CD4-positive, alpha-beta T cell treated with Interleukin-6 at 100 ng/mL for 8 hours (primary cell): ENCODE measurements at places on chromosomes 1 and 21.

- no peak for DNase-seq
These were observed 308.6 kb downstream of the KCTD3 start for GRCh38 chr1:215875712-215876111.

DNA sequence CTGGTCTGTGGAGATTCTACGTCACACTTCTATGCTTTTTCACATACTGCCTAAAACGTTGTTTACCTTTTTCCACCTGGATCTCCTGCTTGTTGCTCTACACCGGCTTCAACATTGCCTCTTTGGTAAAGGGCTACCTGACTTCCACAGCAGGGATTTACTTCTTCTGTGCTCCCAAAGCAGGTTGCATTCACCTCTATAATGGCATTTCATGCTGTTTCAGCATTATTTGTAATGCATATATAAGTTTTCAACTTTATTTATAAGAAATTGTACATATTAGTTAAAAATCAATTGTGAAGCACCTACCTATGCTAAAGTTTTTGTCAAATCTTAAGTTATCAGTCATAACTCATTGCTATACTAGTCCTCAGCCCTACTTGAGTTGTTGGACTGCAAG, 55.4 kb downstream of the DDAH1 start:
- no peak for DNase-seq

GRCh38 chr1:92877792-92878191, 46.0 kb downstream of the RPL5 start:
- DNase-seq = no peak

GRCh38 chr21:42850866-42851391, 28.4 kb downstream of the WDR4 start:
- no peak for DNase-seq

- DNase-seq = no peak
These were observed 120.0 kb downstream of the PEX14 start for GRCh38 chr1:10594595-10595223.

GRCh38 chr1:4734219-4734618, 79.8 kb downstream of the AJAP1 start:
- no peak for DNase-seq

DNA sequence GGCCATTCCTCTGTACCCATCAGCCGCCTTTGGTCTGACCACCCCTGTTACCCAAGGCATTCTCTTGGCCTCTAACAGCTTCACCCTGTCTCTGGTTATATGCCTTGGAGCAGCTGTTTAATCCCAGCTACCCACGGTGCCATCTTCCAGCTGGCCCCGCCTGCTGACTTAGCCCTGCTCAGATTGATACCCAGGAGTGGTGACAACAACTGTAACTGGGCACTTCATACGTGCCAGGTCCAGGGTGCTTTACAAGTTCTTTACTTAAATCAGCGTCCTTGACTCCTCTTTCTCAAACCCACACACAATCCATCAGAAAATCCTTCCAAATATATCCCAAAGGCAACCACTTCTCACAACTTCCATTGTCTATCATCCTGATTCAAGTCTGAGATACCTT, 37.2 kb upstream of the HMGB4 start:
- no peak for DNase-seq

DNA sequence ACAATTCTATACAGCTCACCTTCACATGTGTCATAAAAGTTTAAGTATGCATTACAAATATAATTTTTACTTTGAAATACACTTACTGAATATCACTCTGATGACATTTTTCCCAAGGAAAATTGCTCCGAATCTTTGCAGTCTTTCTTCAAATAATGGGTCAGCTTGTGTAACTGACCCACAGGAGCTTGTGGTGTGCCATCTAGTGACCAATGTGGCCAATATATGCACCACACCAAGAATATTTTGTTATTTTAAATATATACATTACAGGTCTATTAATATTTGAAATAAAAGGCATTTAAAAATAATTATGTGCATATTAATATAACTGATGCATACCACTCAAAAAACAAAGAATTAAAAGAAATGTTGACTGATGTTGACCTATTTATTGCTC, 271.4 kb downstream of the TBX15 start:
- no peak for DNase-seq

DNA sequence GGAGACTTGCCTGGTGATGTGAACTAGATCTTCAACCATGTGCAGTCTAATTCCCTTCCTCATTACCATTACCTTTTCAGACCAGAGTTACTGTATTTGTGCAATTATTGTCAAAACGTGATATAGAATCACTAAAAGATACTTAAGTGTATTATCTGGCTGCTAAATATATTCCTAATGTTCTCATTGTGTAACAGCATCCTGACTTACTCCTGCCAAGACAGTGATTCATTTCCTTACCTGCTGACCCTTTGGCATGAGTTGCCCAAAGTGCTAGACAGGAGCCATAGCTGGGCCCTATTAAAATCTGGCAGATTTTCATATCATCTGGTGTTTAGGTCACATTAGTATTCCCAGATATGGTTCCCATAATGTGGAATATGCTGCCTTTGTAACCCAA, 598.3 kb upstream of the CAMK1G start:
- no peak for DNase-seq

DNA sequence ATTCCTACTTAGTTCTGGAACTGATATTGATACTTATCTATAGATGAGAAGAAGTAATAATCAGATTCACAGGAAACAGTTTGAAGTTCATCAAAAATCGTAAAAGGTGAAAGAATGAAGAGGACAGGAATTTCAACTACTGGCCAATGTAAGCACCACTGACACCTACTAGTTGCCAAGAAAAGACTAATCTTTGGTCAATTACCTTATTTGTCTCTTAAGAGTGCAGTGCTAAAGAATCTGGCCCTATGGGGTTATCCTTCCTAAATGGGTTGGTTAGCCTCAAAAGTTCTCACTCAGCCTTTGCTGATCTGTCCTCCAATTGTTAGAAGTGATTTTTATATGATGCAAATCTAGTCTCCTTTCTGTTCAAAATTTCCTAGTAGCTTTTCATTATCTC, 29.5 kb downstream of the ADSS2 start:
- no peak for DNase-seq

DNA sequence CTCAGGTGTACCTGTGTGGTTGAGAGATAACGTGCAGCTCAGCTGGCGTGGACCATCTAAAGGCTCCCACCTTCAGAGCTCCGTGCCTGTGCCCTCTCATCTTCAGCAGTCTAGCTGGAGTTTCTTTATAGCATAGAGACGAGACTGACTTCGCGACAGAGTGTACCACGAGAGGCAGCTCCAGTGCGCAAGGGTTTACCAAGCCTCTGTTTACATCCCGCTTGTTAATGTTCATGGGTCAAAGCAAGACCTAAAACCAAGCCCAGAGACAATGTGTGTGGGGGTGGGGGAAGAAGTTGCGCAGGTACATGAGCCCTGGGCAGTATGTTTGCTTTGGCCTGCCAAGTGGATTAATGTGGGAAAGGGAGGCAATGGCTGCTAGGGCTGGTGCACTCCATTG, 15.6 kb downstream of the RHOU start:
- no peak for DNase-seq

GRCh38 chr1:201614262-201615015, 75.5 kb downstream of the NAV1 start:
- no peak for DNase-seq

- peak; percentile 82 for DNase-seq
These were observed at the start of gene UBE2G2 for GRCh38 chr21:44801468-44802395. Gene UBE2G2, minus strand, starts transcription at chr21:44801820. Its CDS starts 72 bp downstream, at chr21:44801748.

- peak; percentile 67 for DNase-seq
These were observed at the start of the genes FBXO2 and FBXO44 for GRCh38 chr1:11654137-11654938. Gene FBXO2, minus strand, starts transcription at chr1:11654429. Its CDS starts 89 bp downstream, at chr1:11654340. Gene FBXO44, plus strand, starts transcription at chr1:11654877. Its CDS starts 959 bp downstream, at chr1:11655836.

GRCh38 chr1:172779491-172779890, 120.6 kb downstream of the FASLG start:
- DNase-seq = no peak

DNA sequence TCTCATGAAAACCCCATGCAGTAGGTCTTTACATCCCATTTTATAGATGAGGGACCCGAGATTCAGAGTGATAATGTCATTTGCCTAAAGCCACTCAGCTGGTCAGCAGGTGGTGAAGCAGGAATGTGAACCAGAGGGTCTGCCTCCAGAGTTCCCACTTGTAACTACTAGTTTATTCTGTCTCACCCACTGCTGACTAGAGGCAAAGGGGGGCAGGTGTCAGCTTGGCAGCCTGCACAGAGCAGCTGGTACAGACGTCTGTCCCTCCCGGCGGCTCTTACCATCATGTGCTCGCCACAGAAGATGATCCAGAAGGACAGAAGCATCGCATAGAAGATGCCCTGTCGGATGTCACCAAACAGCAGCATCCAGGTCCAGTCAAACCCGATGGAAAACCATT, 82.4 kb downstream of the WLS start:
- no peak for DNase-seq

- DNase-seq = no peak
These were observed 84.6 kb upstream of the B3GALT2 start for GRCh38 chr1:193270996-193271395.

DNA sequence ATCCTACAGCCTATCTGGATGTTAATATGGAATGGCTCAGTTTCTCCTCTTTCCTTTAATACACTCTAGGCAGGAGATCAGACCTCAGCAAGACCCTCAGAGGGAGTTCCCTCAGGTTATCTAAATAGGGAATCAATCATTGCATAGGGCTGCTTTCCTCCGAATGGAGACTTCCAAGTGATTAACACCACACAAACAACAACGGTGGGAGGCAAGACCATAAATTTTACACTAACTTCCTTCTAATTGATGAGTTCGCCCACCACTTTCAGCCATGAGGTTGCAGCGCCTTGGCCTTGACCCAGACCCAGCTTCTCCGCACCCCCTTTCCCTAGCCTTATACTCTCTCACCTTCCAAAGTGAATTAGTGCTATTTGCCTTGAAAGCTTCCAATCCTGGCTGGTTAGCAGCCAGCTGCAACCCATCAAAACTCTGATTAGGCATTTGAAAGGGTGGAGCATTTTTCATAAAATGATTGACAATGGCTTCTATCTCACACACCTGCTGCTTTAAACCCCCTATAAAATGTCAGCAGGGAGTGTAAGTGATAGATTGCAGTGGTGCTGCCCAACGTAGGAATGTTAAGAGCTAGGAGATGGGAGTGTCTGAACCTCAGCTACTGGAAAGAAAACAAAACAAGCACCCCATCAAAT, 534.9 kb upstream of the USP24 start:
- no peak for DNase-seq

DNA sequence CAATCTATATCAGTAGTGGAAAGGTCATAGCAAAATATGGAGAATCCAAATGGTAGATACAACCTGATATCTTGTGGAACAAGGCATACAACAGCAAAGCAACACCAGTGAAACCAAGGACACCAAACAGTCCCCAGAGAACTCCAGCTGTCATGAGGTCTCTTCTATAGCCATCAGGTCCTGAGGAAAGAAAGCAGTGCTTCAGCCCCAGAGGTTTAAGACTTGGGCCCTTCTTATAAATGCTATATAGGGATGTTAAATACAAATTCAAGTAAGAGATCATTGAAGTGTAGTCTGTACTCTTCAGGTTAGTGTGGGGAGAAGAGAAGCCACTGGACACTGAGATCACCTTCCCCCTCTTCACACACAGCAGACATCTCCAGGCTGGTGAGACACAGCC, 10.1 kb downstream of the FCRL2 start:
- no peak for DNase-seq

DNA sequence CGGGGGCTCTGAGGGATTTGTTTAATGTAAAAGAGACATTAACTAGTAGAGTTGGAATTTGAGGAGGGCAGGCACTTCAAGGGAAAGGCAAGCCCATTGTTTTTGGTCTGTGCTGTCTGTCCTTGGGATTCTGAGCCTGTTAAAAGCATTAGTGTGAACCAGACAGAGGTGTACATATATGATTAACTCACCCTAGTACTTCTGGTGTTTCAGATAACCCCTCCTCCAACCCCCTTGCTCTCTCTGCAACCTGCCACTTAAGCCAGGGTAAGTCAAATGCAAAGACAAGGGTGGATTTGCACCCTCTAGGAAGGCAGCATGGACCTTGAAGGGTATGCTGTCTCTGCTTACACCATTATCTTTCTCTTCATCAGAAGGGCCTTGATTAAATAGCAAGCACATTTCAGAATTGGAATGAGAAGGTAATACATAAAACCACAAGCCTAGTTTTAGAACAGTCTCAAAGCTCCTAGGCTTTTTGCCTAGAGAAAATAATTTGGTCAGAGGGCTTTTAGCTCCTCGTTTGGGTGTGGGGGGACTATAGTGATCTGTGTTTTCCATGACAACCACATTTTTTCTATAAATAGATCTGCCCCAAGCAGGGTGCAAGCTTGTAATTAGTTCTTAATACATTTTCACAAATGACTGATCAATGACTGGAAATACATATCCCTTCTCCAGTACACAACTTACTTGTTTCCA, 120.7 kb upstream of the SGIP1 start:
- DNase-seq = no peak

GRCh38 chr1:78619803-78620579, at the start of gene IFI44L:
Gene IFI44L, plus strand, starts transcription at chr1:78620448. Its CDS starts 7,468 bp downstream, at chr1:78627916.
- DNase-seq = peak; percentile 58

- no peak for DNase-seq
These were observed 92.9 kb downstream of the HS2ST1 start for GRCh38 chr1:87007323-87007722.

- DNase-seq = no peak
These were observed 87.2 kb downstream of the HHAT start for GRCh38 chr1:210415846-210416448.

DNA sequence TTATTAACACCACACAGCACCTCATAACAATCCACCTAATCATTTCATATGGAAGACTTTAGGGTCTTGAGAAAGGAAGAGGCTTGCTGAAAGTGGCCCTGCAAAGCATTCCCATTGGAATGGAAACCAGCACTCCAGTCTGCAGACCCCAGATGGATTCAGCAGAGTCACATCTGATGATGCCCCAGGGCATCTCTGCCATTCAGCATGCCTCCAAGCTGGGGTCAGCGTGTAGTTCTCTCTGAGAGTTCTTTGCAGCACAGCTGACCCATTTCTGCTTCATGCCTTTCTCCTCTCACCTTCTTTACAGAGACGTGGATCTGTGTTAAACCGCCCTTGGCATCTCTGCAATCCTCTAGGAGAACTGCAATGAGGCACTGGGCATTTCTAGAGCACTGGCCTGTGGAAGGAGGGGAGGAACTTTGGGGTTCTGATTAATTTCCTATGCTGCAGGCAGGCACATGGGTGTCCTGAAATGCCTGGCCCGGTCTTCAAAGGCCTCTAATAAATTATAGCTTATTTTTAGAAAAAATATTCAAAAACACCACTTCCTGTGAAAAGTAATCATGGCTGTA, 2.6 kb upstream of the LUZP1 start:
- no peak for DNase-seq
